Fibroblast of skin of scalp (primary cell): ENCODE measurements at places on chromosomes 11 and 22.

- DNase-seq: no peak
Observed at GRCh38 chr11:62423012-62423411, 4.2 kb downstream of the SCGB1A1 start.

- peak; percentile 51 for DNase-seq
Observed at GRCh38 chr11:27693398-27693797, 6.9 kb downstream of the BDNF start.

- peak; percentile 44 for DNase-seq
Observed at GRCh38 chr11:92738276-92738675, 231.2 kb upstream of the MTNR1B start.

DNA sequence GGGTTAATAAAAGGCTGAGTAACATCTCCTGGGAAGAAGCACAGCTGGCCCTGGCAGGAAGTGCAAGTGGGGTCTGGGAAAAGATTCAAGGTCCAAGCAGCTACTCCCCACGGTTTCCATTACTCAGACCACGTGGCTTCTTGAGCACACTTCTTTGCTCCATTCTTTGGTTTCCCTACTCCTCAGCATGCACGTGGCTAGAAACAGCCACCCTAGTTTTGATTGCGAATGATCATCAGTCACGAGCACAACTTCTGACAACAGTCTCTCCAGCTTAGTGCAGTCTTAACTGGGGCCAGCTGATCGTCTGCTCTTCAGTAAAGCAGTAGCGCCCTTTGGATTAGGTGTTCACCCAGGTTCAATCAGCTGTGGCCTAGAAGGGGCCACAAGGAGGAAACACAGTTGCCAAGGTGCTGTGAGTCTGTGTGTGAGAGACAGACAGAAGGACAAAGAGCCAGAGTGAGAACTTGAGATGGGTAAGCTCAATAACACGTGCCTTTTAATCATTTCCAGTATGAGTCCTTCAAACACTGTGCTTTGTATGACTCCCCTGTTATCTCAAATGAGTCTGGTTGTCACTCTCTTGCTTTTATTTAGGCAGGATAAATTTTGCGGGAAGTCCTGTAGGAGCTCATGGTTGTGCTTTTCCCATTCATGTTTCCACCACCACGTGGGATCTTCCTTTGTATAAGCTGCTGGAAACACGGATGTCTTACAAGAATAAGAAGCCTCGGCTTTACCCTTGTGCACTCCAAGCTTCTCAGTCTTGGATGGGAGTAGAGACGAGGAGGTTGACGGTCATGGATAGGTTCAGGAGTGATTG lies 901 bp upstream of the PARVA start:
- DNase-seq: peak; percentile 88

DNA sequence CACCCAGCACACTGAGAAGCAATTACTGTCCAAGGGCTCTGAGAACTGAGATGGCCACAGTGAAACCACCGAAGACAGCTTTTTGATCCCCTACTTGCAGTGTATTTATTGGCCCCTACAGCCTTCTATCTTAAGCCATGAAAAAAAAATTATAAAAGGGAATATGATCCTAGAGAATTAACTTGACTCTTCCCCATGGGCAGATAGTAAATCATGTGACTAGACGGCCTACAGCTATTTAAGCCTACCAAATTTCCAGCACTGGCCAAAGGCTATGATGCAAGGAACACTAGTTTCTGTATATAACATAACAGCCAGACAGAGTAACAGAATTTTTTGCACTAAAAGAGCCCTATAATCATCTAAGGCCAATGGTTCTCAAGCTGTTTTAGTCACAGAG lies 53.8 kb downstream of the KCNA4 start:
- no peak for DNase-seq

DNA sequence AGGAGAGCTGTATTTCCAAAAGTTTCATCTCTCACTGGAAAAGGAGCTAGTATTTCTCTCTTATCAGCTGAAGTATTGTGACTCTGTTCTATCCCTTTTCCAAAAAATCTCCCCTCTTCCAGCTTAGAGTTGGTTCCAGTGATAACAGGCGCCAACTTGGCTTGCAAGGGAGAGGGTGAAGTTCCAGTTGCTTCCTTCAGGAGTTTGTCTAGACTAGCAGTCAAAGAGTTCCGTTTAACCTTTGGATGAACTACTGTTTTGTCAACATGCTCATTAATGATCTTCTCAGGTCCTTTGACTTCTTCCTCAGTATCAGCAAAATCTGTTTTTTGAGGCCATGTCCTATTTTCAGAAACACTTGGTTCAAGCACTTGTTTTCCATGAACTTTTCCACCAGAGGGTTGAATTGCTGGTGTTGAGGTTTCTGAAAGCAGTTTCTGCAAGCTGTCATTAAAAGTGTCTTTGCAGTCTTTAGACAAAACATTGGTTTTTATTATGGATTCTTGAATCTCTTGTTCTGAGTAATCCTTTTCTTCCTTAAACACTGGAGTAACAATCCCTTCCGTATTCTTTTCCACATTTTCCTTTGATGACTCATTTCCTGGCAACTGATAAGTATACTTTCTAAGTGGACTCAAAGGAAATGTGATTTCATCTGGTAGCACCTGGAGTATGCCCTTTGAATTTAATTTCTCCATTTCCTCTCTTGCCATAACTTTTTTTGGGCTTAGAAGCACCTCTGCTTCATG lies 39.7 kb upstream of the CCDC89 start:
- peak; percentile 86 for DNase-seq
